ENCODE measurements at places on chromosomes 7 and 10.

GRCh38 chr10:29033311-29033940, 255.4 kb upstream of the LYZL1 start:
- no peak for DNase-seq

DNA sequence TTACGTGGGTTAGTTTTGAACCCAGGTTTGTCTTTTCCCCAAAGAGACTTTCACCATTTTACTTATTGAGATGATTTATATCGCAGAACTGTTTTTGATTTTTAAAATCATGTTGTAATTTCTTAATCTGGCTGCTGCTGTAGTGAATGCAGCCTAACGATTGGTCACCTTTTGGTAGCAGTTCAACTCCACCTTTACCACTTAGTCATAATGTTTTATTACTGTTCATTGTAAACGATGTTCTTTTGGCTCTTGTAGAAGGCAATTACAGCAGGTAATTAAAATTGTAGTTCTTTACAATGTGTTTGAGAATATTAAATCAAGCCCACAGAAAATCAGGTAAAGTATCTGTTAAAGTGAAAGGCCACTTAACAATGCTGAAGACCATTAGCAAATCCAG, 531.1 kb downstream of the SDK1 start:
- no peak for DNase-seq

GRCh38 chr7:83996879-83997278, 197.7 kb downstream of the SEMA3A start:
- DNase-seq: no peak

GRCh38 chr7:47314248-47314647, 267.7 kb downstream of the TNS3 start:
- no peak for DNase-seq

DNA sequence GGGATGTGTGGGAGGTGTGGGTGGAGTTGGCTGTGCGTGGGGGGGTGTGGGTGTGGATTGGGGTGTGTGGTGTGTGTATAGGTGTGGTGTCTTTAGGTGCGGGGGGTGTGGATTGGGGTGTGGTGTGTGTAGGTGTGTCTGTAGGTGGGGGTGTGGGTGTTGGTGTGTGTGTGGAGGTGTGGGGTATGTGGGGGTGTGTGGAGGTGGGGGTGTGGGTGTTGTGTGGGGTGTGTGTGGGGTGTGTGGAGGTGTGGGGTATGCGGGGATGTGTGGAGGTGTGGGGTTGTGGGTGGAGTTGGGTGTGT, 33.9 kb downstream of the SPDYE17 start:
- DNase-seq: no peak

GRCh38 chr7:154906201-154906600, 96.7 kb downstream of the PAXIP1 start:
- DNase-seq: no peak

GRCh38 chr7:30365621-30366020, 81.2 kb downstream of the ZNRF2 start:
- DNase-seq: no peak

- no peak for DNase-seq
These were observed 303.9 kb downstream of the GRID1 start for GRCh38 chr10:86062647-86063145.

DNA sequence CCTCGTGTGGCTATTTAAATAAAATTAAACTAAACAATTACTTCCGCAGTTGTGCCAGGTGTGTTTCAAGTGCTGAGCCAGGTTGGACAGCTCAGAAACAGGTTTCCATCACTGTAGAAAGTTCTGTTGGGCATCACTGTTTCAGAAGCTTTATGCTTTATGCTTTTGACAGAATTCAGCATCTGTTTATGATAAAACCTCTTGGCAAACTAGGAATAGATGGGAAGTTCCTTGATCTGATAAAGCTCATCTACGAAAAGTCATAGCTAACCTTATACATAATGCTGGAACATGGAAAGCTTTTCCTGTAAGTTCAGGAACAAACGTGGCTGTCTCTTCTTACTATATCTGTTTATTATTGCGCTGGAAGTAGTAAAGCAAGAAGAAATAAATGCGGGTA, 143.4 kb downstream of the DOCK1 start:
- DNase-seq: no peak

DNA sequence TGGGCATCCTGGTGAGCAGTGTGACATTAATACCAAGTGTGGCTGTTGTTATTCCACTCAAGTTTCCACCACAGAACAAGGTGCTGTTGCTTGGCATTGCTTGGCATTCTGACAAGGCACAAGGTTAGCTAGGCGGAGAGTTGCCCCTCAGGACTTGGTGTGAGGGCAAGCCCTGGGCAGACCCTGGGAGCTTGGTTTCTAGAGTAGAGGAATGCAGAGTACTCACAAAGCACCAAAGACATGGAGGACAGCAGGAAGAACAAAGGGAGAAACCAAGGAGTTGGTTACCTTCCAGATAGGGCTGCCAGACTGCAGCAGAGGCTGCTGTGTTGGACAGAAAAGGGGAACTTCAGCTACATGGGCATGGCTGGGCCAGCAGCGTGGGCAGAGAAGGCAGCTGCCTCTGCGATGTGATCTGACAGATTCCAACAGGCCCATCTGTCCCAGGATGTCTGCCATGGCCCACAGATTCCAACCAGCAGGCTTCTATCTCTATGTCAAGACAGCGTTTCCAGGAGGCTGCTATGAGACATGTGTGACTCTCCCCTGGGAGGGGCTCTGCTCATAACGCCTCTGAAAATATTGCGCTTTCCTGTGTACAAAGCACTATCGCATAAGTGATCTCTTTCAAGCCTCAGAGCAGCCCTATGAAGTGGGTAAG, 1.8 kb downstream of the GOLGA7B start:
- DNase-seq: no peak

GRCh38 chr10:87752566-87752965, 65.5 kb downstream of the ATAD1 start:
- no peak for DNase-seq

DNA sequence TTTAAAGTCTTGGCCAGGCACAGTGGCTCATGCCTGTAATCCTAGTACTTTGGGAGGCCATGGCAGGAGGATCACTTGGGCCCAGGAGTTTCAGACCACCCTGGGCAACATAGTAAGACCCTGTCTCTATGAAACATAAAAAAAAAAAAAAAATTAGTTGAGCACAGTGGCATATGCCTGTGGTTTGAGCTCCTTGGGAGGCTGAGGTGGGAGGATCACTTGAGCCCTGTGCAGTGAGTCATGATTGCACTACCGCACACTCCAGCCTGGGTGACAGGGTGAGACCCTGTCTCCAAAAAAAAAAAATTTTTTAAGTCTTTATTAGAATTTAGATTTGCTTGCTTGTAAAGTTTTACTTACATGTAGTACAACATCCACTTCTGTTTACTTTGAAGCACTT, 14.0 kb downstream of the WNT2 start:
- DNase-seq: no peak

DNA sequence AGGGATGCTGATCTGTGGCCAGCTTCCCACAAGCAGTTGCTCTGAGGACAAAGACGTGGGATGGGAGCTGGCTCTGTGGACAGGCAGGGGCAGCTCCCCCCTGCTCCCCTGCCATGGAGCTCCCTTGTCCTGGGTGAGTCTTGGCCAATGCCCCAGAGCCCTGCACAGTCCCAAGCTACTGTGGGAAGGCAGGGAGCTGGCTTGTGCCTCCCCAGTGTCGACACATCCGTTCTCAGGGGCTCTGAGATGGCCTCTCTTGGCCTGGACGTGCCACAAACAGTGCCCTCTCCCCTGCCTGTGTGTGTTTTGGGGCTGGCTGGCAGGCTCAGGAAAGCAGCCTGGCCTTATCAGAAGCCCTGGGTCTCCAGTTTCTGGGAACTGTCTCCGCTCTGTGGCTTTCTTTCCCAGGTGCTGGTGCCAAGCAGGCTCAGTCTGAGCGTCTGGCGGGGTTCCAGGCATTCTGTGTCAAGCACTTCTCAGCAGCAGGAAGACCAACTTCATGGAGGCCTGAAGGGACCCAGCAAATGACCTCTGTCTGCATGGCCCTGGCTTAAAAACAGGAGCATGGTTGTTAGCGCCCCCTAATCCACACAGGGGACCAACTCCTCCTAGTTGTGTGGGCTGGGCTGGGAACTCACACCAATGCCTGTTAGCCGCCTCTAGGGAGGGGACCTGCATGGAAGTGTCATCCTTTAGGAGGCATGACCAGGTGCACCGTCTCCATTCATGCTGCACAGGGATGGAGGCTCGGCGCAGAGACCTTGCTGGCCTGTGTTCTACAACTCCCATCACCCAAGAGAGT, 375.2 kb downstream of the RPS24 start:
- no peak for DNase-seq

DNA sequence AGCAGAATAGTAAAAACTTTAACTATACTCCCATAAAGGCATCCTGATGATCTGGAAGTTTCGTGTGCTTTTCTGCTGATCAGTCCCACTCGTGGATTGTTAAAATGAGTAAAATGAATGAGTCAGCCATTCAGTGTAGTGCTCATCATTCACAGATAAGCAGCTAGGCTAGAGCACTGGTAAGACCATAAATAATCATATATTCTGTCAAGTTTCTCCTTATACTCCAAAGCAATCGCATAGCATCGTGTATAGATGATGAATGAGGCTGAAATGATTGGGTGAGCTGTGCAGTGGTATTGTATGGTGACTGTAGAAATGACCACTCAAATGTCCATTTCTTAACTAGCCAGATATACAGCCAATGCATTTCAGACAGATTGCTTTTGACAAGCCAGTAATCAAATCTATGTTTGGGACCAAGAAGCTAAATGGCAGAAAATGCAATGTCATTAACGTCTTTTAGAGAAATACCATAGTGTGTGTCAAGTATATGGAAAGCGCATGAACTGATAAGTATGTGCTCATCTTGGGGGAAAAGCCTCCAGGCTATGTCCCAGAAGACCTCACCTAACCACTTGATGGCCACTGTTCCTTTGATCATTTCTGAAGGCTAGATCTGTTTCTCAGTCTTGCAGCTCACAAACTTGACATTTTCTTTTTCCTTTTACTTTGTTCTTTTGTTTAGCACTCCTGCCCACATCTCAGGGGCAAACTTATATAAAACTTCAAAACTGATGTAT, 227.2 kb upstream of the FAM3C start:
- DNase-seq: no peak

- no peak for DNase-seq
These were observed 83.0 kb upstream of the INSYN2A start for GRCh38 chr10:127279334-127279774.

- no peak for DNase-seq
These were observed 295.4 kb upstream of the FZD8 start for GRCh38 chr10:35937546-35937945.

DNA sequence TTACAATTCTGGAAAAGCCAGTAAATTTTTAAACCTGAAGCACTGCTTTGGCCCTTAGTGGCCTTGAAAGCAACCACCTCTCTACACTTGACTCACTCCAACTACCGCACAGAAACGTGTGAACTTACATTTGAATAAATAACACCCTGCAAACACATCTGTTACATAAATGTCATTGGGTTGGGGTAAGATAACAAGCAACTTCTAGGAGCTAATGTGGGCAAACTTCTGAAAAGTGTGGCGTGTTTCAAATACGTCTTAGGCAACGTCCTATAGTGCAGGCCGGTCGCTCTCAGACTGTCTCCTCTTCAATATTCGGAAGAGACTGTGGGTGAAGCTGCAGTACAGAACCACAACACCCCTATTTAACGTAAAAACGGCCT, 474 bp downstream of the ORC5 start:
- no peak for DNase-seq

- DNase-seq: no peak
These were observed 143.6 kb downstream of the HBP1 start for GRCh38 chr7:107312418-107312817.

- DNase-seq: no peak
These were observed 50.8 kb downstream of the C10orf120 start for GRCh38 chr10:122648599-122649428.
